ENCODE measurements at places on chromosomes 6 and 20. TPM values are rescaled to one million over a fixed set of nuclear protein-coding genes. Genes with fewer than 3 reads are reported as not detected.

DNA sequence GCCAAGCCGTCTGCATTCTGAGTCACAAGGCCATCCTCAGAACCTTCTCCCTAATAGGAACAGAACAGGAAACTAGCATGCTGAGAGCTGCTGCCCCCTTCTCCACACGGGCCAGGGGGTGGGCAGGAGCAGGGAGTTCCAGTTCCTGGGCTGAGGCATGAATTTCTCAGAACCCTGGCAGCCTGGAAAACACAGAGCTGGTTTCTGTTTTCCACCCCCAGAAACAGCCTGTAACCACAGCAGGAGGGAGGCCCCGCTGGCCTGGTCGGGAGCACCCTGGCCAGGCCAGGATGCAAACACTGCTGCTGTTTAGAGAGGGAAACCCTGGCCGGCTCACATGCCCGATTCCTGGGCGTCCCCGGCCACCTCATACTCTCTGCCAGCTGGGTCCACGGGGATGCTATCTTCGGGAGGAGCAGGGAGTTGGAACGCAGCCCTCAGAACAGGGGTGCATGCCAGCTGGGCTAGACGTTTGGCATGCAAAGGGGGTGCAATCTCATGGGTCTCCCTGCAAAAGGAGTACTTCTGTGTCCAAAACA lies 130.1 kb downstream of the NFATC2 start:
- DNase-seq, result no peak

DNA sequence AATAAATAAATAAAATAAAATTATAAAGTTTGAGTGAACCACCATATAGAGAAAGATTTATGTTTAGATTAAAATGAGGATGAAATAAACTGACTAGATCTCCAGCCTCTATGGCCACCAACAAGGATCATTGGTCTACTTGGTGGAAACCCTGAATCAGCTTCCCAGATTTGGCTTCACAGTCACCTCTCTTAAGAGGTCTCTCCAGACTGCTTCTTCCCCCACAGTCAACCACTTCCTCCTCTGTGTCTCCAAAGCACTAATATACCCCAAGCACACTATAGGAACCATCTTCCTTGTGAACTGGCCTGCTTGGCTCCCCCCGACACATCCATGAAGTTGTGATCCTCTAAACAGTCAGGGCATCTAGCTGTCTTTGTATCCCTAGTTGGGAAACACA lies 529.6 kb upstream of the RNF217 start:
- DNase-seq, result no peak

LAMP5 gene
- 0.40 TPM for total RNA-seq

- no peak for DNase-seq
Measured at GRCh38 chr6:75203721-75204120, 2.1 kb downstream of the COL12A1 start.

GRCh38 chr6:119307056-119307455 lies 42.5 kb downstream of the MAN1A1 start:
- no peak for DNase-seq

DNA sequence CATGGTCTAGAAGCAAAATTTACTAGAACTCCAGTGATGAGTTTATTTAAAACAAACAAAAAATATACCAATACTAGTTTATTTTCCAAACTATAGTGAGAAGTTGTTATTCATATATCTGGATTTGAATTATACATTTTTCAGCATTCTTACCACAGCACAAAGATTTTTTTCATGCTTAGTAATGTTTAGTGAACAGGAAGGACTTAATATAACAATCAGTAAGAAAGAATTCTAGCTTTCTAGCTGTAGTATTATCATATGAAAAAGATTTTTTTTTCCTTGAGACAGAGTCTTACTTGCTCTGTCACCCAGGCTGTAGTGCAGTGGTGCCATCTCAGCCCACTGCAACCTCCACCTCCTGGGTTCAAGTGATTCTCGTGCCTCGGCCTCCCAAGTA lies 13.8 kb downstream of the MARCKS start:
- DNase-seq, result no peak

GRCh38 chr20:44646641-44647274 lies 4.7 kb downstream of the ADA start:
- DNase-seq, result no peak

FGD2 gene
- total RNA-seq, result not detected

IL17F gene
- not detected for total RNA-seq

DNA sequence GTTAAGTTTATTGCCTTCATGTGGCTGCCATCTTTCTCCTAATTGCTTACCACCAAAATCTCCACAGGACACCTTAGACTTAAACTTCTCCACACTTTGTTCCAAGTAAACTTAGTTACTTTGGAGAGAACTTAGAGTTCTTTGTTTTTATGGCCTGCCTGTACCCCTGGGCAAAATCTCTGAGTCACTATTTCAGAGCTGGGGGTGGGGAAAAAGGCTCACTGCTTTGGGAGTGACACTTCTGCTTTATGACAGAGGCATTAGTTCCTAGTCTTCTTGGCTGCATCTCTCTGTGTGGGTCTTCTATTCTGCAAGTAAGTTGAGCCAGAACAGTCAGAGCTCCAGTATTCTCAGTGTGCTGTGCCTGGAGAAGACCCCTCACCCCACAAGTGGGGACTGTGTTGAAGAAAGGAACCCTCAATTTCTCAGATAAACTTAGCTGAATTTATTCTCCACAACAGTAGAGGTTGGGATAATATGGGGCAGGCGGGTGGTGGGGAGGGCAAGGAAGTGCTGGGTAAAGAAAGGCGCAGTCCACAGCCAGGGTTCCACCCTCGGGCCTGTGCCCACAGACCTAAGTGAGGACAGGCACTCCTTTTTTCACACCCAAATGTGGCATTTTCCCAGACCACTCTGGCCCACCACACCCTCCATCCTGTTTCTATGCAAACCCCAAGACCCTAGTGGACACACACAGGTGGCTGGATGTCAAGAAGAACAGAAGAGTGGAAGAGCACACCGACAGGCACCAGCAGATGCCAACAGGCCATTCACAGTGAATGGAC lies 636.6 kb upstream of the MAN1A1 start:
- no peak for DNase-seq

DNA sequence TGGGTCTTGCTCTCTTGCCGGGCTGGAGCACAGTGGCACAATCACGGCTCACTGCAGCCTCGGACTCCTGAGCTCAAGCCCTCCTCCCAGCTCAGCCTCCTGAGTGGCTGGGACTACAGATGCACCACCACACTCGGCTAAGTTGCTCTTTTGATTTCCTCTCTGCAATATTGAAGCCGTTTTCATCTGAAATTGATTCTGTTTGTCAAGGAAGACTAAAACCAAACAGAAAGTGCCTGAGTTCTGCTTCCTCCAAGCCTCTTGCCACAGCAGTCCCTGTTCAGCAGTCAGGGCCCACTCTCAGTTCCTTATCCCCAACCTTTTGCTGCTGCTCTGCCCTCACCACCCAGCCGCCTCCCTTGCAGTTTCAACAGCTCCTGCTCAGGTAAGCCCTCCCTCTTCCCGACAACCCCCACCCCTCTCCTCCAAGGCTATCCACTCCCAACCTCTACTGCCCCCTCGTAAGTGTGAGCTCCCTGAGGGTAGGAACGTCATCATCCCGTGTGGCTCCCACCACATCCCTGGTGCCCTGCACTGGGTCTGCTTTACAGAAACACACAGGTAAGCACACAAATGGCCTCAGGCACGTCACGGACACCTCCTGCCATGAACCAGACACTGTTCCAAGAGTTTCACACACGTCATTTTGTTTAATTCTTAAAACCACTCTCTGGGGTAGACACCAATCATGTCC lies 70.7 kb upstream of the TAB2 start:
- no peak for DNase-seq

DNA sequence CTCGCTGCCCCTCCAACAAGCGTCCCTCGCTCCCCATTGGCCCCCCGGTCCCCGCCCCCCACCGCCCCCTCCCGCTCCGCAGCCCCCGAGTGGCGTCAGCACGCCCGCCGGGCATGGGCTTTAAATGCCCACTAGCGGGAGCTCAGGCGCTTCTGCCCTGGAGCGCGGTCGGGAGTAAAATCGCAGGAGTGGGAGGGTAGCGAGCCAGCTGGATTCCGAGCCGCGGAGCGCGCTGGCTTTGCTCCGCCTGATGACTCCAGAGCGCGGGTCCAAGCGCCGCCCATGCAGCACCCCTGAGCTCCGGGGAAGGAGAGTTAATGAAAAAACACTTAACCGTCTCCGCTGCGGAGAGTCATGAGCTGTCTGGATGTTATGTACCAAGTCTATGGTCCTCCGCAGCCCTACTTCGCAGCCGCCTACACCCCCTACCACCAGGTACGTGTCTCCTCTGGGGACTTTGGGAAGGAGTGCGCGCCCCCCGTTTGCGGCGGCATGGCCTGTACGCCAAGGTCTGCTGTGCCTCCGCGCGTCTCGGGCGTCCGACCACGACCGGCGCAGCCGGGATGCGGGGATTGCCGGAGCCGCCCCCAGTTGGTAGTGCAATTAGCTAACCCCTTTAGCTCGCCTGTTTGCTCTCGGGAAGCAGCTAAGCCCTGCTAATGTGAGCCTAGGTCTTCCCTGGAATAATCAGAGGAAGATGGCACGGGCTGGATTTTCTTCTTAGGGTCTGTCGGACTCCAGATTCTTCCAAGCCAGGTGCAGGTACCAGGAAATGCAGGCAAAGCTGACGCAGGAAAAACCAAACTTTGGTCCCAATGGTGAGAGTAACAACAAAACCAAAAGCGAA lies at the start of gene VGLL2:
Gene VGLL2 (plus strand): TSS at position 149 of the 847 bp plus-strand sequence. CDS start 206 bp downstream, at position 355.
- peak; percentile 42 for DNase-seq

DNA sequence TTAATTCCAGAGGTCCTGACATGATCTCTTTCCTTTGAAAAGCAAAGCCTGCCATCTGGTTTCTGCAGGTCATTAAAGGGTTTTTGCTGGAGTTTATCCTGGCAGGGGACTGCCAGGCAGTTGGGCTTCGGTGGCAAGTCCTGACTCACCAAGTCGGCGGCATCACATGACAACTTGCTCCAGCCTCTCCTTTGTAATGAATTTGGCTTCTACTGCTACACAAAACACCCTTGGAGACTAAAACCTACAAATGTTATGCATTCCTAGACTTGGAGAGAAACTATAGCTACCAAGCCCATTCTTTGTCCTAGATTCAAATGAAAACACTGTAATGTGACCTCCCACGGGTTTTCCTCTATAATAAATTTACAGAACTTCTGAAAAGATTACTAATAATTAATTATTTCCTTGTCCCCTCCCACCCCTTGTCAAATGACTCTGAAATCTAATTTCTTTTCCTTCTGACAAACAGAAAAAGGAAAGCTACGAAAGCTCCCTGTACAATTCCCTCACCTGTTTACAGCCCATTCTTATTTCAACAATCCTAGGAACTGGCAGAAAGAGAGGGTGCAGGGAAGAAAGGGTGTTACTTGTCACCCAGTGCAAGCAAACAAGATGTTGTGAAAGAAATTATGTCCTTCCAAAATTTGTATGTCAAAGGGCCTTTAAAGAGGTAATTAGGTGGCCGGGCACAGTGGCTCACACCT lies 62.9 kb downstream of the QRSL1 start:
- no peak for DNase-seq

PAK5 gene
- total RNA-seq, result 0.42 TPM

GRCh38 chr6:18457065-18457737 lies 70.1 kb downstream of the RNF144B start:
- DNase-seq, result no peak

DNA sequence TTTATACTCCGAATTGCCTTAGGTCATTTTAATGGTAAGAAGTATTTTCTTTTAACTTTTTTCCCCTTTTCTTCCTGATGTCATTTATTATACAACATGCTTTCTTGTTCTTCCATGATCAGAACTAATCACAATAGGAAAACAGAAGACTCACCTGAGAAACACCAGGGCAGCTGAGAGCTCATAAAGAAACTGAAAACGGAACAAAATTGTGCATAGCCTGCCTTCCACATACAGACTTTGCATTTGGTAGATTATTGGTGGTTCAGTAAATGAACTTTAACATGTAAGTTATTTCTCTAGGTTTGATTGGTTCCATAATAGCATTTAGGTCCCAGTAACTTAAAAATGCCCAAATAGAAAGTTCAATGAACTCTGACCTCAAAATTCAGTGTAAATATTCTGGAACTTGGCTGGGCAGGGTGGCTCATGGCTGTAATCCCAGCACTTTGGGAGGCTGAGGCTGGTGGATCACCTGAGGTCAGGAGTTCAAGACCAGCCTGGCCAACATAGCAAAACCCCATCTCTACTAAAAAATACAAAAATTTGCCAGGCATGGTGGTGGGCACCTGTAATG lies 161.1 kb upstream of the DTNBP1 start:
- no peak for DNase-seq

DNA sequence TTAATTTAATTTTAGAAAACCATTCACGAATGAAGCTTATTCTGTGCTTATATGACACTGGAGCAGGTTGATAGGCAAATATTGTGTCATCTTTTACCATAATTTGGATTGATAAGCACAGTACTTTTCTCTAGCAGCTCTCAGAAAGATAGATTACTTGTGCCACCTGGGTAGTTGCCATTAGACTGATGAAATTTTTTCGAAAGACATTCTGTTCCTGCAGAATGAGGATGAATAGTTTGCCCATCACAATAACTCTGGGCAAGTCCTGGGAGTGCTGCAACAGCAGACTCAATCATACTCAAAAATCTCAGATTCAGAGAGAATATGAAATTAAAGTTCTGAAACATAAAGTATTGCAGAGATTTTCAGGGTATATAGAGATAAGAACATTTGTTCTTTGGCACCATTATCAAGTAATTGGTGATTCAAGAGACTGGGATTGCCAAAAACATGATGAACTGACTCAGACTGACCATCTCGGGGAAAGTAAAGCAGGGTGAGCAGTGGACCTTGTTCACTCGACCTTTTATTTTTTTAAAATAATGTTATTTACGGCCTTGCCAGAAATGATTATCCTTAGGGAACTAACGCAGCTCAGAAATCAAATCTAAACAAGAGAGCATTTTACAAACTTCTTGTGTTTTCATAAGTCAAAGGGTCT lies 65.8 kb upstream of the PTCHD4 start:
- DNase-seq, result no peak

CDSN gene
- not detected for total RNA-seq

DNA sequence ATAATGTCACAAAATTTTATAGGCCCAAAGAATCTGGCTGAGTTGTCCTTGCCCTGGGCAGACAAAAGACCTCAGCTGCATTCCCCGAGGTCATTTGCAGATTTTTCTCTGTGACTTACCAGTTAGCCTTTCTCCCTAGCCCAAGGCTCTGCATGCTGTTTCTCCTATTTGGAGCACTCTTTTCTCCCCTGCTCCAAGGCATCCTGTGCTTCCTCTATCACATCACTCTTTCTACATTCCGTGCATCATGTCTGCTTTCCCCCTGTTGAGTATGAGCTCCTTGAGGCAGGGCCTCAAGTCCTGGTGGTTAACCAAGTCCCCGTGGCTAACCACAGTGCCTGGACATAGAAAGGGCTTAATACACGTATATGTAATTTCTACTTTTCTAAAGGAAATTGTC lies 593 bp upstream of the GSTA3 start:
- DNase-seq, result no peak

- no peak for DNase-seq
Measured at GRCh38 chr6:74070091-74070490, 374.1 kb downstream of the CD109 start.

APMAP gene
- total RNA-seq, result 77.4 TPM

TINAG gene
- total RNA-seq, result not detected

FOXA2 gene
- not detected for total RNA-seq

GRCh38 chr6:101909366-101909765 lies 515.9 kb downstream of the GRIK2 start:
- DNase-seq, result no peak

SYCP2L gene
- total RNA-seq, result 16.6 TPM
